ELF-1 (cell line): ENCODE measurements at places on chromosomes 5 and 9.

- DNase-seq, result peak; percentile 84
Measured at GRCh38 chr5:93677359-93677891, 64.0 kb downstream of the POU5F2 start.

DNA sequence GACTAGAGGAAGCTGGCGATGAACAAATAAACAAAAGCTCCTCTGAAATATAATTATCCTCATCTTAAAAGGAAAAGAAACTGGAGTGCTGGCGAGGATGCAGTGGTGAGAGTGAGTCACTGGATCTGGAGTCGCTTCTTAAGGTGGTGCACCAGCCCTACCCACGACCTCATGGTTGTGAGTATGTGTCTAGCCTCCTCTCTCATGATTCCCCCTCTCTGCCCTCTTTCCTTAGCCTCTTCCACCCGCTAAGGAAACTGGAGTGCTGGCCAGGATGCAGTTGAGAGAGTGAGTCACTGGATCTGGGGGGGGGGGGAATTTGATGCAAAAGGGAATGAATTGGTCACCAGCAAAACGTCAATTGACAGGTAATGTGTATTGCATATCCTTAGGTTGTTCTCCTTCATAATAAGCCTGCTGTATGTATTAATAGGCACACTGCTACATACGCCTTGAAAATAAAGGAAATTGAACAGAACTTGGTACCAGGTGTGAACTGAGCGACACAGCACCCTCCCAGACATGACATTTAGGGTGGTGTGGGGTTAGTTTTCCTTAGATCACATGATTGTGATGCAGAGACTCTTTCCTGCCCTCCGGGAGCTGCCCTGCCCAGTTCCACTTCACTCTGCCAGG lies 36.3 kb upstream of the EBF1 start:
- no peak for DNase-seq

- DNase-seq, result peak; percentile 71
Measured at GRCh38 chr5:136249678-136250266, 56.8 kb upstream of the SMIM32 start.

- no peak for DNase-seq
Measured at GRCh38 chr5:150020249-150020648, 19.7 kb downstream of the HMGXB3 start.
